ENCODE measurements at places on chromosomes 4 and X.

DNA sequence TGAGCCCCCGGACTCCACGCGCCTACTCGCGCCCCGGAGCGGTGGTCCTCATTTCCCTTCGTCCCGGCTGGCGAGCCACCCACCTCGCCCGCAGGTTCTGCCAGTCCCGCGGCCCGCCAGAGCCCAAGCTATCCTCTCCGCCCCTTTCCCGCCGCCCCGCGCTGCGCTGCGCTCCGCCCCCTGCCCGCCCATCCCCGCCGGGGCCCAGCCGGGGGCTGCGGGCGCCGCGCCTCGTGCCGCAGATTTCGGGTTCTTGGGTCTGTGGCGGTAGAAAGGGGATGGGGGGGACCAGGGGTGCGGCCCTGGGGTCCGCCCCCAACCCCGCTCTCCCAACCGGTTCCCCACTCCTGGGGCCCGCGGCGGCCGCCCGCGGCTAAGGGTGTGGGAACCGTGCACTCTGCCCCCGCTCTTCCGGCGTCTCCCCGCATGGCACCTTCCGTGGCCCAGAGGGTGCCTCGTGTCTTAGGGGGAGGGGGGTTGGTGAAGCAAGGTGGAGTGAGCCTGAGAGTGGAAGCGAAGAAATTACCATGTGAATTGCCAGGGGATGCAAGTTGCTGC is 650.8 kb upstream of the DIPK2B start:
- no peak for DNase-seq

- DNase-seq = no peak
These were observed 792.3 kb upstream of the PCDH7 start for GRCh38 chr4:29927895-29928294.

GRCh38 chr4:105288121-105288520 is 141.4 kb downstream of the TET2 start:
- no peak for DNase-seq

GRCh38 chr4:75511841-75512240 is 2.4 kb downstream of the RCHY1 start:
- DNase-seq = no peak

DNA sequence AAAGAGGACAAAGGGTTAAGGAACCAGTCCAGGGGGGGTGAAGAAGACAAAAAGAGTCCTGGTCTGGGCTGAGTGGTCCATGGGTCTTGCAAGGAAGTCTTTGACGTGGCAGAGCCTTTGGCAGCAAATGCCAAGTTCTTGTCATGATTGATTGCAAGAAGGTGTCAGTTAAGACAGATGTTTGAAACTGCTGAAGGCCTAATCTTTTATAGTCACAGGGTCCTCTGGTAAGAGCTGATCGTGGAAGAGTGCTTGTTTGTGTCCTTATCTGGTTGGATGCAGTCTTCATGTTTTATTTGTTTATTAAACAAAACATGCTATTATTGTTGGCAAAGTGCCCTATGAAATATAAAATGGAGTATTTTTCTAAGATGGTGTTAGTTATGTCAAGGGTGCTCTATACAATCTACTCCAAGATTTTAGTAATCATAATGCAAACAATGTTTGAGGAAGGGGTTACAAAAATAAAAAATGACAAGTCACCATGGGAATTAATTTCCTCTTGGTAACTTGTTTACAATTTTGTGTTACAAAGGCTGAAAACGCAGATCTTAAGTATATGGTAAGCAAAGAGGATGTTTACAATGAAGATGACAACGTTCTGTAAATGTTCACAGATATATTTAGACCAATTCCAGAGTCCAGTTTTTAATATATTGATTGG is 85.9 kb downstream of the MAGED4 start:
- DNase-seq = no peak

- no peak for DNase-seq
These were observed 71.3 kb upstream of the LHFPL1 start for GRCh38 chrX:112751076-112751475.

DNA sequence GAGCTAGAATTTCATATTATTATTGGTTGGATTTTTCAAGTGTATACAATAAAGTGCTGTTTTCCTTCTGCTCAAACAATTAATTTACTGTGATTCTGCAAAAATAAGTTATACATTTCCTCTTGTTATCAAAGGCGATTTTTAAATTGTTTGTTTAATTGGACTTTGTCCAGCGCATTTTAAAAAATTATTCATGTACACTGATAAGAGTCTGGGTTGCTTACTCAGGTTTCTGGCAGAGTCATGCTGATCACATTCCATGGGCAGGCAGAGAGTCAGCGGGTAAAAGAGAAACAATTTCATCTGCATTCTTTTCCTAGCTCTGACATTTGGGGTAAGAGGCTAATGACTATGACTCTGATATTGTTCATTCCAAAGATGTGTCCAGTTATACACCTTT is 8.9 kb downstream of the FAT4 start:
- DNase-seq = no peak

DNA sequence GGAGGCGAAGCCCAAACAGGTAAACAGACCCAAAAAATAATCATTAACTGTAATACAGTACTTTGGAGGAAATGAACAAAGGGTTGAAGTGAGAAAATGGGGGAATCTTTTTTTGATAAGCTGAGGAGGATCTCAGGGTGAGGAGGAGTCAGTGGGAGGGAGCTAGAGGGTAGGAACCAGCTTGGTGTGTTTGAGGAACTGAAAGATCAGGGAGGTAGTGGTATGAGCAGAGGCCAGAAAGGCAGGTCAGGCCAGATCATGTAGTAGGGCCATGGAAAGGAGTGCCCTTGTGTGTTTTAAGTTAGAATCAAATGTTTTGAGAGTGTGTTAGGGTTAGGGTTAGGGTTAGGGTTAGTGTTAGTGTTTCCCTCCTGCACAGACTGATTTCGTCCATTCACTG is 48.8 kb downstream of the PPP2R2C start:
- no peak for DNase-seq

- peak; percentile 78 for DNase-seq
These were observed 449.6 kb downstream of the FSTL5 start for GRCh38 chr4:161714022-161714751.

GRCh38 chr4:87881115-87881514 is 48.3 kb downstream of the MEPE start:
- DNase-seq = no peak

DNA sequence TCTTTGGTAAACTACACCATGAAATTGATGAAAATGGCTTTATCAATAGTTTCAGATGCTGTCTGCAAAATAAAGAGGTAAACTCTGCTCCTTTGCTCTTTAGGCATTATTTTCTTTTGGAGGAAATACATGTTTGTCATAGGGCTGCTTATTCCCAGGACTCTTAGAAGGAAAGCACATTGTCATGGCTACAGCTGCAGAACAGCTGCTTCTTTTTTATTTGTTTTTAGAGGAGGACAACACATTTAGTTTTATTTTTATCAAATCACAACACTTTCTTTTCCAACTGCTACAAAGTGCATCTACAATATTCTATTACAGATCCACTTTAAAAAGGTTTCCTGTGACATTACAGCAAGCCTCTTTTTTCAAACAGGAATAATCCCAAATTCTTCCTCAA is 12.7 kb upstream of the HPF1 start:
- no peak for DNase-seq

- DNase-seq = no peak
These were observed 625 bp upstream of the GABRA4 start for GRCh38 chr4:46994007-46994405.

GRCh38 chr4:47383829-47384427 is 79.6 kb downstream of the COMMD8 start:
- no peak for DNase-seq

- no peak for DNase-seq
These were observed 17.0 kb upstream of the AP1AR start for GRCh38 chr4:112214390-112215264.

DNA sequence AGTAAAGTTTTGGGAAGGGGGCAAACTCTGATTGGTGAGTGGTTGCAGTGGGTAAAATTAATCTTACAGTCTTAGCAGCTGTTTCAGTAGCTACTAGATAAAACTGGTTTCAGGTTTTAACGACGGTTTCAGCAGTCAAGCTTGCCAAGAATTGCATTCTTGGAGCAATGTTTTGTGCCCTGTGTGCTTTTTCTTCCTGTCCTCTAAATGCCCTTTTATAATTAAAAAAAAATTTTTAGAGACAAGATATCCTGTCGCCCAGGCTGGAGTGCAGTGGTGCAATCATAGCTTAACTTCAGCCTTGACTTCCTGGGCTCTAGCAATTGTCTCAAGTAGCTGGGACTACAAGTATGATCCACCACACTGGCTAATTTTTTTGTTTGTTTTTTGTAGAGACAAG is 6.3 kb upstream of the PPEF2 start:
- DNase-seq = no peak

GRCh38 chr4:152255437-152255836 is 280.5 kb downstream of the FBXW7 start:
- no peak for DNase-seq

DNA sequence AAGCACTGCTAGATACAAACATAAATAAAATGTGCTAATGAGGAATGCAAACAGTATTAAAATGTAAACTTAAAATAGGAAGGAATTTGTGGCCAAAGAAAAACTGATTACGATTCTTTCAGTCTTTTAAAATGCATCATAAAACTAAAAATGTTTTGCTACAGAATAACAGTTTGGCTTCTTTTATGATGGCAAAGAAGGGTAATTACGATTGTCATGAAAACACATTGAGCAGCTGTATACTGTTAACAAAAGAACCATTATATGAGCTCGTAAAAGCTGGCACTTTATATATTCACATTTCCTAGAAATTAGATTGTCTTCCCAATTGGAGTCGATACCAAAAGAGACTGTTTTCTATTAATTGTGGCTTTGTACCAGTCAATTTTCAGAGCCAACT is 290.4 kb downstream of the NR3C2 start:
- no peak for DNase-seq

DNA sequence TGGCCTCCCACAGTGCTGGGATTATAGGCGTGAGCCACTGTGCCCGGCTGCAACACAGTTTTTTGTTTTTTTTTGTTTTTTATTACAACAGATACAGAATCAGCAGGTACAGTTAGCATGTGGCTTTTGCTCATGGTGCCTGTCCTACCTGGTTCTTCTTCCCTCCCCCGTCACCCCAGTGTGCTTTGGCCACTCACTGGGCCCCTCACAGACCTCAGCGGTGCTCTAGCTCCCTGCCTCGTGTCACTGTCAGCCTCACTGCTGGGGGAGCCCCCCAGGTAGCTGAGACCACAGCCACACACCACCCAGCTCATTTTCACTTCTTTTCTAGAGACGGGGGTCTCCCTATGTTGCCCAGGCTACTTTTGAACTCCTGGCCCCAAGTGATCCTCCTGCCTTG is 38.7 kb downstream of the HTT-AS start:
- no peak for DNase-seq

- DNase-seq = no peak
These were observed 4.7 kb upstream of the FAM241A start for GRCh38 chr4:112140536-112140935.

GRCh38 chr4:185536411-185536709 is 1.1 kb upstream of the PDLIM3 start:
- no peak for DNase-seq

GRCh38 chrX:11269006-11269405 is 24.2 kb upstream of the AMELX start:
- no peak for DNase-seq

- no peak for DNase-seq
These were observed 69.9 kb downstream of the TRAPPC11 start for GRCh38 chr4:183729069-183729406.

GRCh38 chrX:149282909-149283308 is 222.2 kb downstream of the IDS start:
- DNase-seq = no peak

- DNase-seq = peak; percentile 99
These were observed 4.1 kb downstream of the ENPEP start for GRCh38 chr4:110480031-110480549.

GRCh38 chr4:40119344-40119743 is 62.7 kb downstream of the N4BP2 start:
- no peak for DNase-seq

DNA sequence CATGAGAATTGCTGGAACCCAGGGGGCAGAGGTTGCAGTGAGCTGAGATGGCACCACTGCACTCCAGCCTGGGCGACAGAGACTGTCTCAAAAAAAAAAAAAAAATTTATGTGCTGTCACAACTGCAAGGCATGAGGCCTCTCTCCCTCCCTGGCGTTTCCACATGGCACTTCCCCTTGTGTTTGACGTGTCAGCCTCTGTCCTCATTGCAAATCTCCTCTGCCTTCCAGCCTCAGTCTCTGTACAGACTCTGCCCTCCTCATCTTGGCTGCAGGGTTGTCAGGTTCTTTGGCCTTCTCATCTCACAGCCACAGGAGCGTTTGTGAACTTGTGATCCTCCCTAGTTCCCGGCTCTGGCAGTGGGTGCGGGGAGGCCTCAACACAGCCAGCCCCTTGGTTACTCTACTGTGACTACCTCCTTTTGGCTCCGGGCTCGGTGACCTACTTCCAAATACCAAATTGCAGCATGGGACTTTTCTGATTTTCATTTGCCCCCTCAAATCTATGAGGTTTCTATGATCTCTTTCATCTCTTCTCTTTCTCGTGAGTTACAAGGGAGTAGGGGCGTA is 250.0 kb downstream of the CBR4 start:
- DNase-seq = no peak

- DNase-seq = no peak
These were observed 50.1 kb downstream of the SRPX start for GRCh38 chrX:38170556-38170955.

DNA sequence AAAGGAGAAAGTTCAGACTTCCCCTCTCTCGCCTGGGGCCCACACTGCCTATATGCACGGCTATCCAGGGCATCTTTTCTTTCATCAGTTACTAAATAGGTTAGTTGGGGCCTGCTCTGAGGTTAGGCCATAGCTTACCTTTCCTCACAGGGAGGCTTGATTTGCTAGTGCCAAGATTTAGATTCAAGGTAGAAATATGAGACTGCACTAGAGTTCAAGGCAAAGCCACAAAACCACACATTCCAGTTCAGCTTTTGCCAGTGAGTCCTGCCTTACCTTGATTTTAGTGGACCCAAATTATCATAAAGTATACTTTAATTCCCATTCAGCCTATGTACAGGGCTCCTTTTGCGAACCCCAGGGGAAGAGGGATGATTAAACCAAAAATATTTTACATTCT is 762.8 kb downstream of the PDHA2 start:
- no peak for DNase-seq

- DNase-seq = no peak
These were observed 422.8 kb upstream of the PABPC4L start for GRCh38 chr4:134624365-134624764.

GRCh38 chr4:58809366-58809765 is 1699.2 kb upstream of the IGFBP7 start:
- DNase-seq = no peak
